ENCODE measurements at places on chromosomes 2 and 18.

GRCh38 chr18:79423211-79424007 is 27.7 kb downstream of the NFATC1 start:
- DNase-seq, result no peak

GRCh38 chr2:63866009-63866709 is 24.5 kb downstream of the UGP2 start:
- DNase-seq, result peak; percentile 32

DNA sequence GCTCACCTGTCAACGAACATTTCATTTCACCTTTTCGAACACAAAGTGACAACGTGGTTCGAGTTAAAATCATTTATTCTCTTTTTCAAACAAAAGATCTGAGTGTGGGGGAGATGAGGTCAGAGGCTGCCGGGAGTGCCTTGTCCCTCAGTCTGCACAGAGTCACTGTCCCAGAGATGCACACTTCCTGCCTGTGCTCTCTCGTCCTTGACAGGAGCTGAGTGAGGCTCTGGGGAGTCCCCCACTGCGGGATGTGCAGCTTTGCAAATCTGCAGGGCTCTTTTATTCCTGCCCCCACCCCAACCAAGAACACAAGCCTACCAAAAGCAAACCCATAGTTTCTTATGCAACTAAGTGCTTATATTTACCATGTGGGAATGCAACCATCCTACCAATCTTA is 497.8 kb downstream of the EIPR1 start:
- no peak for DNase-seq

DNA sequence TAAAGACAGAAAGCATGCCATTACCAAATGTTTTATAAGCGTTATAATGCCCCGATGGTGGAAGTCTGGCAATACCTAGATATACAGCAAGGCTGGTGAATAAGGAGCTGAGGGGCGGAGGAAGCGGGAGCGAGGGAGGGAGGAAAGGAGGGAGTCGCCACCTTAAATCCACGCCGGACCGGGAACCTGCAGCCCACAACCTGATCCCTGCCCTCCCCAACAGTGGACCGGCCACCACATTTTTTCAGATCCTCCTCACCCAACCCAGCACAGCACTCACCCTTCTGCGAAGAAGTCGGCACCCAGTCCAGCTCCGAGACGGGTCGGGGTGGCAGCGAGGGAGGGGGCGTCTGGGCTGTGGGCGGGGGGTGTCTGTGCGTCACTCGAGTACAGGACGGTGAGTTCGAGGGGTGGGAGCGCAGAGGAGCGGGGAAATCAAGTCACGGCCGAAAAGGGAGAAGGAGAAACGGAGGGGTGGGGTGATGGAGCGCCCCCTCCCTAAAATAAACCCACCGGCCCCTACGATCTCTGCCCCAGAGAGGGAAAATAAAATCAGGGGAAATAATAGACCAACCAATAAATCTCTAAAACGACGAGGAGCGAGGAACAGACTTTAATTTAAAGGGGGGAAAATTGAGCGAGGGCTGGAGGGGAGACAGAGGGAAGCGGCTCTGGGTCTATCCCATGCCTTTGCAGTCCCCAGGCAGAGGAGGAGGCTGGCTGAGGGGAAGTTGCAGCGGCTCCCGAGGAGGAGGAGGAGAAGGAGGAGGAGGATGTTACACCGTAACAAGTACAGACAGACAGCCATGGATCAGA is 96.5 kb upstream of the SERTAD2 start:
- no peak for DNase-seq

- DNase-seq, result no peak
These were observed 698 bp upstream of the TMEM237 start for GRCh38 chr2:201644001-201644400.
